Sciatic nerve (tissue), 2 donors: ENCODE measurements at places on chromosomes 2 and 18.

GRCh38 chr2:215605214-215605613 lies 169.3 kb upstream of the FN1 start:
- DNase-seq: no peak

- DNase-seq: no peak
Measured at GRCh38 chr2:133484106-133484505, 84.2 kb downstream of the NCKAP5 start.

DNA sequence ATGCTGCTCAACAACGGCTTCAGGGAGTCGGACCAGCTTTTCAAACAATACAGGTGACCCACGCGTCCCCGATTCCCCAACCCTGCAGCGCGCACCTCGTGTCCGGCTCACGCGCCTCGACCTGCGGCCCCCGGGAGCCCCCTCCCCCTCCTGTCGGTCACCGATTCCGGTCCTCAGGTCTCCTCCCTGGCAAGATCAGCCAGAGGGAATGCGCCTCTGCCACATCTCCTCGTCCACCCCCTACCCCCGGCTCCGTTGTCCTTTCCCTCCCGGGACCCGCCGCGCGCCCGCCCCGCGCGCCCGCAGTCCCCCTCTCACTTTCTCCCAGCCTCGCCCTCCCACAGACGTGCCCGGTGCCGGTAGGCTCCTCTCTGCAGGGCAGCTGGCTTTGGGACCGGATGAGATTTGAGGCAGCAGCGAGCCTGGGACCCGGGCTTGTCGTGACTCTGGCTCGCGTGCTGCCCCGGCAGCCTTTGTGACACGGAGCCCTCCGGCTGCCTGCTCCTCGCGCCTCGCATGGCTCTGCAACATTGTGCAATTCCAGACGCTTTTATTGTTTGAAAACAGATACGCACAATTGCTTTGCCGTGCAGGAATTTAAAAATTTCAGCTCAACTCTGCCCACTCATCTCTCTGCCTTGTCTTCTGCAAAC lies 558 bp downstream of the TTC39C start:
- DNase-seq: peak; percentile 71

GRCh38 chr2:8421658-8422449 lies 260.0 kb upstream of the ID2 start:
- DNase-seq: no peak

- DNase-seq: no peak
Measured at GRCh38 chr2:101892377-101892776, 99.4 kb upstream of the IL1R2 start.

DNA sequence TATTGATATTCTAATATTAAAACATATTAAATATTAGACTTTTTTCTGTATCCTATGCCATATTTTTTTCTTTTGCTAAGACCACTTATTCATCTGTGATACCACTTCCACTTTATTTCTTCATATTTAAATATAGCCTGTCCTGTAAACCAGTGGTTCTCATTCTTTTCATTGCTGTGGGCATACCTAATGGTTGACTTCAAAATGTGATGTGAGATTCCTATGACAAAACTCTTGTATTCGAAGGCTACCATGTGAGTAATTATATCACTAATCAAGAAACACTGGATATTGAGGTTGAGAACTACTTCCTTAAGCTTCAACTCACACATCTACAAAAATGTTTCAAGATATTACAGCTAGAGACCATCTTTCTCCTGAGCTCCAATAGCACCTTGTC lies 3.6 kb downstream of the SCRN3 start:
- no peak for DNase-seq

GRCh38 chr2:17976871-17977746 lies 98.6 kb downstream of the KCNS3 start:
- DNase-seq: no peak

DNA sequence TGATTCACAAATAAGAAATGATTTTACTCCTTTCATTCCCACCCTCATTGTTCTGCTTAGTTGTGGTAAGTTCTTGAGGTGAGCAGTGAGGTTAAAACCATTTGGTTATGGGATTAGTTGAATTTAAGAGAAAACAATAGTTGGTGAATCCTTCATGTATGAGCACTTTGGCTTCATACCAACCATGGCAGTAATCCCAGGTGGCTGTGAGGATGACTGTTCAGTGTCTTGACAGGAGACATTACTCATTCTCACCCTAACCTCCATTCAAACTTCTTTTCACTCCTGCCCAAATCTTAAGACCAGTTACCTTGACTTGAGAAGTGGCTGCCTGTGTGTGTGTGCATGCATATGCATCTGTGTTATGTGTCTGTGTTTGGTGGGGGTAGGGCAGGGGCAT lies 143.1 kb downstream of the SETBP1 start:
- DNase-seq: no peak

- peak; percentile 47 for DNase-seq
Measured at GRCh38 chr2:240799033-240799820, 20.8 kb downstream of the KIF1A start.

GRCh38 chr2:42929546-42930024 lies 137.2 kb upstream of the HAAO start:
- no peak for DNase-seq

DNA sequence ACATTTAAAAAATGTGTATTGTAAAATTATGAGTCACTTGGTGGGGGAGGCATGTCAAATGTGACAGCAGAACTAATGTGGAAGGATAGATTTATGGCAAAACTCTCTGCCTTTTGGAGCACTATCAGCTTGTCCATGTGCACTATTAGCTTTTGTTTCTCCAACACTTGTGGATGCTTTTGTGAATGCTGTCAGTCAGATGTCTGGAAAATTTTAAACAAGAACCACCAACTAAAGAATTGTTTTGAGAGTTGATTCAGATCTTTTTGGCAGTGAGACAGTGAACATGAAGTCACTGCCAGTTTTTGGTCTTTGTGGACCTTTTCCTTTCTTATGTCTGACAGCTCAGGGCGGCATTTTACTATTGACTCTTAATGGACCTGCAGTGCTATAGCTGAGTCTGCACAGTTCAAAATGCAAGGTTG lies 72.4 kb downstream of the KIAA1328 start:
- DNase-seq: no peak

- no peak for DNase-seq
Measured at GRCh38 chr2:212903413-212903812, 248.0 kb downstream of the IKZF2 start.

DNA sequence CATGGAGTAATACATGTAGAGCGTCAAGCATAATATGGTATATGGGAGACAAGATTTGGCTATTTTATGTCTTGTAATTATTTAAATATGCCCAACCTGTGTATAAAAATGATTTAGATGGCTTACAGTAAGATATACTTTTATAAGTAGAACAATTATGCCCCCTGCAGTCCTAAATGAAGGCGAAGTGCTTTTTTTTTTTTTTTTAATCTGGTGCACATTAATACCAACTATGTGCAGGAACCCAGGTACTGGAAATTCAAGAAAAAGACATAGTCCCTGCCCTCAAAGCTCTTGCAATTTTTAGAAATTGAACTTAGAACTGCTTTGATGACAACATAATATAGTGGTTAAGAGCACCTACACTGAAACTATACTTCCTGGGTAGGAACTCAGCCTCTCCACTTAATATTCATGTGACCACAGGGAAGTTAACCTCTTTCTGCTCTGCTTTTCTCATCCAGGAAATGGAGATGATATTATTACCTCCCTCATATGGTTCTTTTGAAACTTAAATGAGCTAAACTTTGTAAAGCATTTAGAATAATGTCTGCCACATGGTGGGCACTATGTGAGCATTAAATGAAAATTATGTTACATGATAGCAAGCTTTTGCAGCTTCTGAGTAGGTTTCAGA lies 38.1 kb downstream of the AFTPH start:
- no peak for DNase-seq

DNA sequence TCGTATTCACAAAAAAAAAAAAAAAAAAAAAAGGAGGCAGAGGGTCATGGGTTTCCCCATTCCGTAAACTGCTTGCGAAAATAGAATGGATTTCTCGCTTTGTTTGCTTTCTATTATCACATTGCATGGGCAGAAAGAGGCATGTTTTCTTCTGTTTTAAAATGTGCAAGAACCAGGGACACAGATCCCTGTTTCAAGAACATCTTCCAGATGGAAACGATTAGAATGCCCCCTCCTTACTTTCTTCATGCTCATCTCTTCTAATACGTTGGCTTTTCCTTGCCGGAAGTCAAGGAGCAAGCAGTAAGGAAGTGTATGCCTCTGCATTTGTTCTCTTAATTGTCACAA lies 51.0 kb upstream of the ZNF516 start:
- DNase-seq: no peak

- no peak for DNase-seq
Measured at GRCh38 chr2:12330916-12331315, 385.8 kb upstream of the TRIB2 start.

- no peak for DNase-seq
Measured at GRCh38 chr2:187783446-187783845, 229.2 kb upstream of the TFPI start.

DNA sequence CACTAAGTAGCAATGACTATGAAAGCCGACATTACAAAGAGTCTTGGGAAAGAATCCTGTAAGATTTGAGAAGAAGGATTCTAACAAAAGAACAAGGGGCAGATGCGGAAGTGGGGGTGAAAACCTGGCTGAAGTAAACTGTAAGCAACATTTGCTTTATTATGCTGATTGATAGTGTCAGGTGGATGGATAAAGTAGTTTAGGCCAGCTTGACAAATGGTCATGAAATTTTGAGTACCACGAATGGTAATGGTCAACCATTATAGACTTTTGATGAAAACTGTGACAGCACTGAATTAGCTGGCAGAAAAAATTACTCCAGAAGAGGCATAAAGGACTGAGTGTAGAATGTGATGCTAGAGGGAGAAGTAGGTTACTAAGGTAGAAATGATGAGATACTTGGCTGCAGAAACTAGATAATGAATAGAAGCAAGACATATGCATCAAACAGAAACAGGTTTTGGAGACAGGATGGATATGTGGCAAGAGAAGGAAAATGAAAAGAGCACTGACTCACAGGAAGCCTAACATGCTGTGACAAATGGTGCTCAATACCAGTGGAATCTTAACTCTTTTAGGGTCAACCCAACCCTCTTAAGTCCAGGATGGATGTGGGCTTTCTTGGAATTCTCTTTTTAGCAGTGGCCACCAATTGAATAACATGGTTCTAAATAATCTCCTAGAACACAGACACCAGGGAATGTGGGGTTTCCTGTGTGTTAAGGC lies 6.8 kb downstream of the THUMPD2 start:
- no peak for DNase-seq

DNA sequence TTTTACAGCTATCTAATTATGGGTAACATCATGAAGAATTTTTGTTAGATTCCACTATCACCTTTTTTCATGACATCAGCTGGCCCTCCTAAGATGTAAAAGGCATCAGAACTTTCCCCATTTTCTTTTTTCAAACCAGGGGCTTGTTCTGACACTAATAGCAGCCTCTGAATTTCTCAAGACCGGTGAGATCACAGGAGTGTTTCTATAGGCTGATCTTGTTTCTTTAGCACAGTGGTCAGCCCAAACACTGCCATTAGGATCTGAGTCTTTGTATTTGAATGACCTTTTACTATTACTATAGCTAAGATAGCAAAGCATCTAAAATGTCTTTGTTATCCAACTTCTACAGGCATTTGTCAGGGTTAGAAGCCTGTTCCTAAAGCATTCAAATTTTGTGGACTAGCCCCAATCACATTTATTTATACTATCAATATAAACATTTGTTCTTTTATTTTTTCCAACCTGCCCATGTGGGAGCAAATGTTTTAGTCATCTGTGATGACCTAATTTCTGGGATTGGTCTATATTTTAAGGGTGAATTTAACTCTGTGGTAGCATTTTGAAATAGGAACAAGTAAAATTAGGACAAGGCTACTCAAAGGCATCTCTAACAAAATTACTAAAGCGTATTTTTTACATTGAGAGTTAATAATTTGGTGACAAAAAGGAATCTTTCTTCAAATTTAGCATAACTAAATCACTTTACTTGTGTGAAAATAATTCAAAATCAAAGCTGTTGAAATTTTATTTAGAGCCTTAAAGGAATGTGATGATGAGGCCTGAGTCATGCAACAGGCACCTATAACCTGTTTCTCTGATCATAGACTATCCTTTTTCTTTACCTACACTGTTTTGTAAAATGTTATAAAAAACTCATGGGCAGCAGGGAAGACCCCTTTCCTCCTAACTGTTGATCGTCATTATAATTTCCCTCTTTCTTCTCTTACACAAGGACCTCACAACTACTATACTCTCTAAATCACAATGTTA lies 39.3 kb downstream of the ZAP70 start:
- no peak for DNase-seq

GRCh38 chr2:149908726-149909683 lies 321.4 kb upstream of the MMADHC start:
- no peak for DNase-seq

DNA sequence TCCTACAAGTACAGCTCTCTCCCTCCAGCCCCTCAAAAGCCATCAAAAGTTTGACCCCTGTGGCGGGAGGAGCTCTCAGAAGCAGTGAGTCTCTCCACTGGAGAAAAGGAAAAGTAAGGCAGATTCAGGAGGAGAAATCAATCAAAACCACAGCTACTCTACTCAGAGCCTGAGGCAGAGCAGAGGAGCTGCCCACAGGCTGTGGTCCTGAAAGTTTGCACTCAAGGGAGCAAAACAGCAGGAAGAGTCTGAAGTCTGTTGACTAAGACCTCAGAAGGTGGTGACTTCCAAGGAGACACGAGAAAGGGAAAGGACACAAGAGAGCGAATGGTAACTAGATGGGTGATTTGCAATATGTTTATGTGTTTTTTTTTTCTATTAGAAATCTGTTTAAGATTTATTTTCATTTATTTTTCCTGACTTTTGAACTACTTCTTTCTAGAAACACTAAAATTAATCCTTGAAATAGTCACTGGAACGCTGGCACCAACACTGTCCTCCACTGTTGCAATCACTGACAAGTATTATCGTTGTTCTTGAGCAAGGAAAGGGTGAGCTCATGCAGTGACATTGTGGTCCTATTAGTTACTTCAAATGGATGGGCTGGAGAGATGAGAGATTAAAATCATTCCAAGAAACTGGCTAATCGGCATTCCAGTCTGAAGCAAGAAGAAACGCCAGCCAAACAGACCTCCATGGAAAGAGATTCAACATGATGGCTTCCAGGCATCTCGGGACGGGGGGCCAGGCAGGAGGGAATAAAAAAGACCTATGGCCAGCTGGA lies 35.8 kb downstream of the PID1 start:
- DNase-seq: no peak

DNA sequence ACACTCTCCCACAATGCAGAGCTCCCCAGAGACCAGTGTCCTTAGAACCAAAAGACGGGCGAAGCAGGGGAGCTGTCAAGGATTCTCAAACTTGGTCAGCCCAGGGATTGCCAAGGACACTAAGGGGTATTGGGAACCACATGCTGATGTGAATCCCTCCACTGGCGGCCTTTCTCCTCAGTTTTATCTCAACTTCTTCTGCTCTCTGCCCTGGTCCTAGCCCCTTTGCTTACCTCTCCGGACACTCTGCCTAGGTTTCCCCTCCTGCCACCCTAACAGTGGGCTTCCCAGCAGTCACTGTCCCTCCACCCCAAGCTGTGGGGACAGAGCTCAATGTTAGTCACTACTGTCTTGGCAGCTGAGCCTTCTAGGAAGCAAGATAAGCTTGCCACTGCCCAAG lies 61.1 kb downstream of the POLR1A start:
- no peak for DNase-seq

- no peak for DNase-seq
Measured at GRCh38 chr2:29880084-29880483, 41.3 kb downstream of the ALK start.

GRCh38 chr2:23622966-23623675 lies 238.1 kb downstream of the KLHL29 start:
- no peak for DNase-seq

GRCh38 chr2:197931661-197932312 lies 127.4 kb downstream of the PLCL1 start:
- DNase-seq: no peak

- no peak for DNase-seq
Measured at GRCh38 chr2:201433394-201433995, 17.8 kb downstream of the TRAK2 start.
